ENCODE measurements at places on chromosomes 13 and 19.

DNA sequence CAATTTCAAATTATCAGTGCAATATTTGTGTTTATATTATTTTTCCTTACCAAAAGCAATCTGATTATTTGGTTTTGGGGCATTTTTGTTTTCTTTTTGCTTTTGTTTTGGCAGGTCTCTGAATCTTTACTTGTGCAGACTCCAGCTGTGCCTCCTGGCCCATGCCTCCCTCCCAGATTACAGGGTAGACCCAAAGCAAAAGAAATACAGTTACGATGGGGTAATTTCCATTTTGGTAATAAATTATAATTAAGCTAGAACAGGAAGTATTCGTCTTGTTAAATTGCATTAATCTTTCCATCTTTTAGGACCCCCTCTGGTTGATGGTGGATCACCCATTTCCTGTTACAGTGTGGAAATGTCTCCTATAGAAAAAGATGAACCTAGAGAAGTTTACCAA lies 29.2 kb upstream of the MLNR start:
- DNase-seq: no peak

- no peak for DNase-seq
These were observed 1223.7 kb downstream of the PCDH17 start for GRCh38 chr13:58855283-58855682.

DNA sequence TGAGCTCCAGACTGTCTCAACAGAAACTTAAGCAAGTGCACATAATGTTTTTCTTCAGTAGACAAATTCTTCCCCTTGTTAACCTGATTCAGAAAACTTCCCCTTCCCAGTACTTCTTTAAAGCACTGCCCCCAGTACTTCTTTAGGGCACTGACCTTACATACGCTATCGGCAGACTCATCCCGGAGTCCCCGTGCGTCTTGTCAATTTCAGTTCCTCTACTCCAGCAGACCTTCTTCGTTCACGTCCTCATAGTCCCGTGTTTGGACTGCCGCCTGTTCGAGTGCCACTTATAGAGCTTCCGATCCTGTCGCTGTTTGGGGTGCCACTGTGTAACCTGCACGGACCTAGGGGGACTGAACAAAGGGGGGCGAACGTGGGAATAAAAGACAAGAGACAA lies 29.0 kb downstream of the ZNF627 start:
- DNase-seq: no peak

DNA sequence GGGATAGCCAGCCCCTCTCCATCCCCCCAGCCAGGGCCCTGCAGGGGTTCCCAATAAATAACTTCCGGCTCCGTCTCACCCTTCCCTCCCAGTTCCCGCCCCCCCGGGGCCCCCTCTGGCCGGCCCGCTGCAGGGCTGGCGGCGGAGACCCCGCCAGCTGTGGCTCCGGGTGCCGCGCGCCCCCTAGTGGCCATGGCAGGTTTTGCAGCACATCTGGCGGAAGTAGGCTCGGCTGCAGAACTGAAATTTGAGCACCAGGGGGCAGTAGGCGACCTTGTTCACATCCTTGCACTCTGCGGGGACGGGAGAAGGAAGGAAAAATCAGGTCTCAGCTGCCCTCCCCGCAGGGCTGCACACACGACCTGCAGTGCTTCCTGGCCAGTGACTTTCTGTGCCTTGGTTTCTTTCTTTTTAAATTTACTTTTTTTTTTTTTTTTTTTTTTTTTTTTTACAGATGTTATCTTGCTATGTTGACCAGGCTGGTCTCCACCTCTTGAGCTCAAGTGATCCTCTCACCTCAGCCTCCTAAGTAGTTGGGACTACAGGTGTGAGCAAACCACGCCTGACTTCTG lies 3.6 kb upstream of the MYO1F start:
- DNase-seq: peak; percentile 92

DNA sequence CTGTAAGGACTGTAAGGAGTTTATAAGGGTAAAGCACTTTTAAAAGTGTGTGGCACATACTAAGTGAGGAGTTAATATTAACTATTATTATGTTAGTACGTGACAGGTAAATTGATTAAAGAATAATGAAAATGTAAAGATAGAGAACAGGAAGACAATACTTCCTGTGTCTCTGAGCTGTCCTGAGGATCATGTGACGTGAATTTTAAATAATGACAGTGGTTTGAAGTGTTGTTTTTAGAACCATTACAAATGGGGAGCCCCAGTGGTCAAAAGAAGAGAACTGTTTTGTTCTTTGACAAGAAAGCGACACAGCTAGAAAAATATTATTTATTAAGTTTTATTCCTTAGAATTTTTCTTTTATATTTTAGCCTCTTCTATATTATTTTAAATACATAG lies 241.2 kb upstream of the STARD13 start:
- DNase-seq: no peak

- DNase-seq: no peak
These were observed 16.3 kb downstream of the METTL21C start for GRCh38 chr13:102678339-102679107.

DNA sequence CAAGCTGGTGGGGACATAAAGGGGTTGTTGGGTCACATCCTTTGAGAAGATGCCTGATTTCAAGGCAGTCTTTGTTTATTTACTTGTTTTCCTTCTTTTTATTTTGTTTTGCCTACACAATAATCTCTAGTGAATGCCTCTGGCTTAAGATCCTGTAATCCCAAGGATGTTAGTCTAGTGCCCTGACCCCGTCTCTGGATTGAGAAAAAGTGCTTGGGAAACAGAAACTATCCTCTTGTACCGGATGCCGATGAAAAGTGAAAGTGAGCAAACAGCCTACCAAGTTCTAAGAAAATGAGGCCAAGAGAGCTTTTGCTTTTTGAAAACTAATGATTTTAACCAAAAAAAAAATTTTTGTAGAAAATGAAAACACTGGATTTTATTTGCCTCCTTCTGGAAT lies 42.1 kb upstream of the C1QTNF9 start:
- DNase-seq: no peak

DNA sequence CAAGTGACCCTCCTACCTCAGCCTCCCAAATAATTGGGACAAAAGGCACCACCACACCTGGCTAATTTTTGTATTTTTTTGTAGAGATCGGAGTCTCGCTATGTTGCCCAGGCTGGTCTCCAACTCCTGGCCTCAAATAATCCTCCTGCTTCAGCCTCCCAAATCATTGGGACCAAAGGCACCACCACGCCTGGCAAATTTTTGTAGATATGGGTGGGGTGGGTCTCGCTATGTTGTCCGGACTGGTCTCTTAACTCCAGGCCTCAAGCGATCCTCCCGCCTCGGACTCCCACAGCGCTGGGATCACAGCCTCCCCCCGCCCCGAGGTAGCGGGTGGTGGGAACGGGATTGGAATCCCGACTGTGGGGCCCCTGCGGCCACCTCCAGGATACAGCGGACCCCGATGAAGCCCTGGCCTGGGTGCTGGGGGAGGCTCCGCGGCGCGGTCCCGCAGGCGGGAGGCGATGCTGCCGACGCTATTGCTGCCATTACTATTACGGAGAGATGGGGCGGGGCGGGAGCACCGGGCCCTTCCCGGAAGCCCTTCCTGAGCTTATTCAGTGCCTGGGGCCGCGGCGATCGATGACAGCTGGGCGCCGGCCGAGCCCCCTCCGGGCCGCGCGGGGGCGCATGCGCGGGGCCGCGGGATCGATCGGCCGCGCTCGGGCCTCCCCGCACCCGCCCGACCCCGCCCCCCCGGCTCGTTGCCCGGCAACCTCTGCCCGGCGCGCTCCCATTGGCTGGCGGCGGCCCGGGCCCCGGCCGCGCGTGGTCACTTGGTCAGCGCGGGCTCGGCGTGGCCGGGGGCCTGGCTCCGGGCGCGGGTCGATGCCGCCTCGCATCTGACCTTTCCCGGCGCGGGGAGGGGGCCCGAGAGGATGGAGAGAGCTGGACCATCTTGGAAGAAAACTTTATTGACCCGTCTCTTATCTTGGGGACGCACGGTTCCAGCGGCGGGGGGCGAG lies 27.9 kb upstream of the ONECUT3 start:
- DNase-seq: peak; percentile 66

GRCh38 chr13:22074403-22074802 lies 403.5 kb downstream of the FGF9 start:
- DNase-seq: no peak

DNA sequence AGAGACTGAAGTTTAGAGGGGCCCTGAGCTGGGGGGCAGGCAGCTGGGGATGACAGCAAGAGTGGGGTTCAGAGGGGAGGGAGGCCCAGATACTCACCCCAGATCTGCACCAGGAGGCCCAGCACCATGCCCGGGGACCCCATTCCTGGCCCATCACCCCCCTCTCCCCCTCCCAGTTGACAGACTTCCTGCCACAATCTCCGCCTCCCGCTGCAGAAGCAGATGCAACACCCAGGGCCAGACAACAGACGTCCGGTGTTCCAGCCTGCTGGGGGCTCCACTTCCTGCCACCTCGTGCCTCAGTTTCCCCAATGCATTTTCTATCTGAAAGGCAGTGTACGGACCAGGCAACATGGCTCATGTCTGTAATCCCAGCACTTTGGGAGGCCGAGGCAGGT lies at the start of gene TMIGD2:
Gene TMIGD2, minus strand, starts transcription at position 147 of the 398 bp plus-strand sequence. Its CDS starts 4 bp downstream, at position 143.
- DNase-seq: no peak

- no peak for DNase-seq
These were observed 1.1 kb downstream of the IRS2 start for GRCh38 chr13:109785141-109785891.

- no peak for DNase-seq
These were observed 8.5 kb upstream of the C1QTNF9B start for GRCh38 chr13:23905766-23906165.

DNA sequence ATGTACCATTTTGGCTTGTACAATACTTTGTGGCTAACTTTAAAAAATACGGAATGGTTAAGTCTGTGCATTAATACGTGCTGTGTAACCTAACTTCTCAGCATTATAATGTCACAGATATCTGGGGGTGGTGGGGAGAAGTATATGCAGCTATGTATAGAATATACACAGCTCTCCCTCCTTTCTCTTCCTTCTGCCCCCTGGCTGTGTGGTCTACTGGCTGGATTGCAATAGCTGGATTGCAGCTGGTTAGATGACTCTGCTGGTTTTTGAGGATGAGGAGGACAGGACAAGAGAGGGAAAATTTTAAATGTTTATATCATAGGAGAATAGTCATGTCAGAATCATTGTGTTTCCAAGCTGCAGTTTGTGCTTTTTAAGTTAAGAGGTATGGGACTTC lies 9.7 kb downstream of the RNASEH2B start:
- no peak for DNase-seq

- no peak for DNase-seq
These were observed 24.6 kb downstream of the FLT1 start for GRCh38 chr13:28470296-28470695.

DNA sequence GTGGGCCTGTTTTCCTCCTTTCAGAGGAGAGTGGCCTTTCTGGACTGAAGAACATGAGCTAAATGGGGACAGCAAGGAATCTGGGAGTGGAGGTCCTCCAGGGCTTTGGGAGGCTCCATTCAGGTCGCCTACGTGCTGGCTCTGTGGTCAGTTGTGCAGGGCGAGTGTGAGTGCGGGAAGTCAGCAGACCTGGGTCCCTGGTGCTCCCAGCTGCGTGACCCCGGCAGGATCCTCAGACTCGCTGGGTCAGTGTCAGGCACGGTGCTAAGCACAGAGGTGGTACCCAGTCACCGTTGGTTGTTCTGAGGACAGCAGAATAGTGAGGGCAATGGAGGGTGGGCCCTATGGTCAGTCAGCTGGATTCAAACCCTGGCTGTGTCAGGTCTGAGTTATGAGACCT lies 85.8 kb downstream of the SIPA1L3 start:
- no peak for DNase-seq

- no peak for DNase-seq
These were observed 63.6 kb upstream of the NFIC start for GRCh38 chr19:3302755-3303154.

GRCh38 chr19:49148044-49148682 lies 7.0 kb downstream of the HRC start:
- no peak for DNase-seq

DNA sequence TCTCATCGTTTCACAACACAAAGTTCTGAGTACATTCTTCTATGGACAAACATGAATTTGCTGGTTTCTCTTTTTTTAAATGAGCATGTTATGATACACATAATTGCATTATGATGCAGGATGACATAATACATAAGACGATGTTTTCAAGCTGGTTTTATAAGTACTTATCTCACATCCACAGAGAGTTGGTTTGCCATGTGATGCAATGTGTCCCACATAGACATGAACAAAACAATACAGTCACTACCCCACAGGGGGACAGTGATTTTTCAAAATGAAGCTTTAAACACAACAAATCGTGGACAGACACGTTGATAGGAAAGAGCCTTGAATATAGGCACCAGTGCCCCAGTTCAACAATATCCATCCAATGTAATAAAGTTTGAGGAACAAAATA lies 447.1 kb downstream of the KLF12 start:
- DNase-seq: no peak

DNA sequence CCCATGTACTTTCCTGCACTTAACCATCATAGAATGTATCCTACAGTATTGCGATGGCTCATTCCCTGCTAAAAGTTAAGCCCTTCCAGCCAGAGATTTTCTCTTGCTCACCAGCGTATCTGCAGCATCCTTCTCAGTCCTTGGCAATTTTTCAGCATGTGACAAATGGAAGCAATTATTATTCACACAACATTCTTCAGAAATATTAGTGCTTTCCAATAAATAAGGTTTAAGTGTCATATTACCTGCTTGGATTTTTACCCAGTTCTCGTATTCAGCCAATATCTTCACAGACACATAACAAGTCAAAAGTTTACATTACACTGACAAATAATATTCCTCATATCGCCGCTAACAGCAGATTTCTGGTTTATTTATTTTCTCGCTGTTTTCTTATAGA lies 82.3 kb downstream of the POU4F1 start:
- DNase-seq: no peak

- no peak for DNase-seq
These were observed 25.1 kb downstream of the CARD8 start for GRCh38 chr19:48230555-48231129.

DNA sequence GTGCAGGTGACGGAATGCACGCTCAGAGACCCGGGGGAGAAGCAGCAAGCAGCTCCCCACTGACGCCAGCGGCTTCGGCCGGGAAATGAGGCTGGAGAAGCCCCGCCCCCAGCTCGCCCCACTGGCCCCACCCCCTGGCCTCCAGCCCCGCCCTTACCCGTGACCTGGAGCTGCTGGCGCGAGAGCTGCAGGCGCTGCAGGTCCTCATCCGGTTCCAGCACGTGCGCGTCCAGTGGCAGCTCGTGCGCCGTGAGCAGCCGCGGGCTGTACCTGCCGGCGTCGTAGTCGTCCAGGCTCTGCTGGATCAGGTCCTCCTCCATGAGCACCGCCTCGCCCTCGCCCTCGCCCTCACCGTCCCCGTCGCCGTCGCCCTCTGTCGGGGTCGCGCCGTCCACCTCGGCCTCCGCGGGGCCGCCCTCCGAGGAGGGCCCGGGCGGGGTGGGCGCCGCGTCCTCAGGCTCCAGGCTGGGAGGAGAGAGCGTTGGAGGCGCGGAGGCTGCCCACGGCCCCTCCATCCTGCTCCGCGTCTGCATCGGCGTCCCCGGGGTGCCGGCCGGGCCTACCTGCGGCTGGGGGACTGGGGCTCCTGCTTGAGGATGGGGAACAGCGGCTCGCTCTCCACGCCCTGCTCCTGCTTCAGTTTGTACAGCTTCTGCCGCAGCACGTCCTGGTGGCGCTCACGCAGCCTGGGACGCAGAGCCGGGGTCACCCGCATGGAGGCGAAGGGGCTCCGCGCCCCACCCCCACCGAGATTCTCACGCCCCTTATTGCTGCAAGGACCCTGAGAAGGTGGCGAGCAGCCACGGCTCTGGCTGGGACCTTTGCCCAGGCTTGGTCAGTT lies 6.4 kb upstream of the TBXA2R start:
- no peak for DNase-seq
